ENCODE measurements at places on chromosomes 2 and 18.

DNA sequence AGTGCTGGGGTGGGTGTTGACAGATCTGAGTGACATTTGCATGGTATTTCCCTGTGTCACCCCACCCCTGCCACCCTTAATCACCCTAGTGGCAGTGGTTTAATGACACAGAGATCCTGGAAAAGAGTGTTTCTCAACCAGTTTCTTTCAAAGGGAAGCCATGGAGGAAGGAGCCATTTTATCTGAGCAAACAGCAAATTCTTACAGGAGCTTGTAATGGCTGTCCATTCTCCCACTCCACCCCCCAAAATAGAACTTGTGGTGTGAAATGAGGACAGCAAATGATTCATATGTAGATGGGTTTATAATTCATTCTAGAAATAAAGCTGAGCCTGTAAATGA is 51.5 kb downstream of the CDC42EP3 start:
- DNase-seq, result no peak

GRCh38 chr18:77321823-77322805 is 72.5 kb downstream of the GALR1 start:
- DNase-seq, result no peak

- DNase-seq, result no peak
These were observed 155.8 kb downstream of the INO80D start for GRCh38 chr2:205930209-205930608.

- no peak for DNase-seq
These were observed 28.8 kb upstream of the LPIN1 start for GRCh38 chr2:11717623-11718022.

DNA sequence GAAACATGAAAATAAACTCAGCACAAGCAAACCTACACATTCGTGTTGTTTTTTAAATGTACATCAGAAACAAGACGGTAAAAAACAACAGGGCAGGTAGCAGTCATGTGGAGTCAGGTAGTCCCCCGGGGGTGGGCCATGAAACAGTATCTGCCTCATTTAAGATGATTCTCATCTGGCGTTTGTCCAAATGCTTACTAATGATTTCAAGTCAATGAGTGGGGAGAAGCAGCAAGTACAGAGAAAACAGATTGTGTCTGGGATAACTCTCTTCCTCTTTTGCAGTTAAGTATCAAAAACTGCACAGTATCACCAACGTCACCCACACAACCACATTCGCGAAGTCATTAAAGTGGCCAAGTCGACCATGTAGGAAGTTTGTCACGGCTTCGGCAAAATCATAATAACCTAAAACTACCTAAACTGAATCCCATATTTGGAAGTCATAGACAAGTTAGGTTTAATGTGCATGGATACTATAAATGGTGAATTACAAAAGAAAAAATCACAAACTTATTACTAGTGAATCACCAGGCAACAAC is 1.3 kb downstream of the LAPTM4A start:
- no peak for DNase-seq

DNA sequence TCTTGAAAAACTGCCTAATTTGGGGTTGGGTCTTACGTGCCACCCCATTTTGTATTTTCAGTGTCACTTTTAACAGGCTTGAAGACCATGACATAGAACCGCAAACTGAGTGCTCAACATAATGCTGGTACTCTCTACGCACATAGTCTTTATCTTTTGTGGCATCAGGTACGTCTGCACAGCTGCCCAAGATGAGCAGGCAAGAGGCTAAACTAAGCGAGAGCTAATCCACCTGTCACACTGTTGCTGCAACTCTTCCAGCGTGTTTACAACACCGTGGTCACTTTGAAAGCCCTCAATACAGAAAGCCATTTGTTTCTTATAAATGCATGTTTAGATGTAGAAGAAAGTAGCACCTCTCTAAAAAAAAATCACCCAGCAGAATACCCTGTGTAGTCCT is 270.0 kb upstream of the TCF4 start:
- DNase-seq, result no peak

- DNase-seq, result no peak
These were observed 26.3 kb upstream of the EPG5 start for GRCh38 chr18:45993438-45993837.

DNA sequence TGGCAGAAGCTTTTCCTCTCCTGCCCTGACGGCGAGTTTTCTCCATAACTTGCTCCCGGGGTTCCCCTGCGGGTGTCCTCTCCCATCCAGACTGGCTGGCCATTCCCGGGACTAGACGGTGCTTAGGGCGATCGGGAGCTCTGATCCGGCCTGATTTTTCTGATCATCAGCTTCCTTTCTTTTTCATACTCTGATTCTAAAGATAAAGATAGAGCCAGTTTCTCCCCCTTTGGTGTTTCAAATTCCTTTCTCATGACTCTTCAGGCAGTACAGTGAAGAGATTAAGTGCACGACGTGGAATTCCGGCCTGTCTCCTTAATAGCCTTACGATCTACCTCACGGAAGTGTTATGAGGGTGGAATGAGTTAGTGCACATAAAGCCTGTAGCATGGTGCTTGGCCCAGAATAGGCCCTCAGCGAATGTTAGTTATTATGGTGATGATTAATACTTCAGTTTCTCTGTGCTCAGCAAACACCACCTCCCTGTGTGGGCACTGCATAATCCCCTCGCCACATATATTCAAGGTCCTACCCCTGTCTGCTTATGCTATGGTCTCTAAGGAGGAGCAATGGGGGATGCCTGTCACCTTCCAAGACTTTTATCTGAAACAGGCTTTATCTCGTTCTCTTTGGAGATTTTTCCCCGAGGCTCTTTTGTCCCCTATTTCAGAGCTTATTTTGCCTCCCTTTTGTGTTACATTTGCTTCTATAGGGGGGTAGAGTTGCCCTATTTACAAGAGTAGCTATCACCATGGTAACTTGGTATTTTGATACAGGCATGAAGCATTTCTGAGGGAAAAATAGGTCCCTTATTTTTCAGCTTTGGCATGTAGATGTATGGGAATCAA is 254.8 kb downstream of the CDH2 start:
- DNase-seq, result no peak

Data from stimulated activated CD8-positive, alpha-beta memory T cell treated with anti-CD3 and anti-CD28 coated beads, Interleukin-15, amount 100 ng/mL, for 24 hours (primary cell).